ENCODE measurements at places on chromosomes 13 and 19.

GRCh38 chr19:35760711-35761349, 2.9 kb downstream of the PROSER3 start:
- DNase-seq: no peak

GRCh38 chr13:52128714-52129700, at the start of gene NEK5:
Gene NEK5, minus strand, starts transcription at chr13:52129073. Its CDS starts 1,591 bp downstream, at chr13:52127482.
- peak; percentile 31 for DNase-seq

DNA sequence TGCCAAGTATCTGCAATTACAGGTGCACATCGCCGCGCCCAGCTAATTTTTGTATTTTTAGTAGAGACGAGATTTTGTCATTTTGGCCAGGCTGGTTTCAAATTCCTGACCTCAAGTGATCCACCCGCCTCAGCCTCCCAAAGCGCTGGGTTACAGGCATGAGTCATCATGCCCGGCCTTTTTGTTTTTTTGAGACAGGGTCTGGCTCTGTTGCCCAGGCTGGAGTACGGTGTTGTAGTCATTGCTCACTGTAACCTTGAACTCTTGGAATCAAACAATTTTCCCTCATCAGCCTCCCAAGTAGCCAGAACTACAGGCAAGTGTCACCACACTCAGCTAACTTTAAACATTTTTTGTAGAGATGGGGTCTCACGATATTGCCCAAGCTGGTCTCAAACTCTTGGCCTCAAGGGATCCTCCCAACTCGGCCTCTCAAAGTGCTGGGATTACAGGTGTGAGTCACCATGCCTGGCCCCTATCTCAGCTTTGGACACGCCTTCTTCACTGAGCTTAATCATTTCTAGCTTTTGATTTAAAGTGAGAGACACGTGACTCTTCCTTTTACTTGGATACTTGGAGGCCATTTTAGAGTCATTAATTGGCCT, 4.0 kb upstream of the IRGC start:
- no peak for DNase-seq

GRCh38 chr13:102555914-102556553, 40.8 kb upstream of the TPP2 start:
- DNase-seq: peak; percentile 53

Data from KG1 (cell line).